ENCODE measurements at places on chromosomes 4 and X.
A peak's percentile ranks its signal among the peaks of the same experiment; 100 is the strongest.

- DNase-seq: no peak
Measured at GRCh38 chrX:53599781-53600396, 86.6 kb downstream of the HUWE1 start.

GRCh38 chr4:99817309-99817890 lies 773 bp downstream of the DAPP1 start:
- no peak for DNase-seq

DNA sequence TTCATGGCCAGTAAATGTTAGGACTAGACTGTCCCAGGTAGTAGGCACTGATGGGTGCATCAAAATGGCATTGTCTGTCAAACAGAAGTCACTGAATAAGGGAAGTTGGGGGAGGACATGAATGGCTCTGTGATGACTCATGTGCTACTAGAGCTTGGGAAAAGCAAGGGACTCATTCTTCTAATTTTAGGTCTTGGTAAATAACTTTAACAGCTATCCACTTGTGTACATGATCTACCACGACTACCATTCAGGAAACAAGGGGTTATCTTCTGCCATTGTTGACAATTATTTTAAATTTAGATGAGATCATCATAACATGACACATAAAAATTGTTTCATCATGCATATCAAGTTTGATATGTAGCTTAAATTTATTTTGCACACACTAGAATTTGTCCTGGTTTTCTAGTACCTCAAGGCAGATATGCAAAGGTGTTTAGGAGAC lies 6.3 kb downstream of the AREG start:
- no peak for DNase-seq

DNA sequence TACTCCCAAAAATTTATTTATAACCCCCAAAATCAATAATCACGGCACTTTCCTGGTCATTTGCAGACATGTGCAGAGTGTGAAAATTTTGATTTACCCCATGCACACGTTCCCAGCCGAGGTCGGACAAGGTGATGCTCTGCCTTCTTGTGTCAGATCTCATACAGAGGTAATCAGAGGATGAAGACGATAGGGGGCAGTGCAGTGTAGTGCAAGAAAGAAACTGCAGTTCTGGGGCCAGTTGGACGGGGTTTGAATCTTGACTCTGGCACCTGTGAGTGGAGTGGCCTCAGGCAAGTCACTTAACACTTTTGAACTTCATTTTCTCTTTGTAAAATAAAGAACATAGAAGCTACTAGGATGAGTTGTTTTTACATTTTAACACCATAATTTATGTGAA lies 88.4 kb downstream of the FRMPD3 start:
- DNase-seq: peak; percentile 3

DNA sequence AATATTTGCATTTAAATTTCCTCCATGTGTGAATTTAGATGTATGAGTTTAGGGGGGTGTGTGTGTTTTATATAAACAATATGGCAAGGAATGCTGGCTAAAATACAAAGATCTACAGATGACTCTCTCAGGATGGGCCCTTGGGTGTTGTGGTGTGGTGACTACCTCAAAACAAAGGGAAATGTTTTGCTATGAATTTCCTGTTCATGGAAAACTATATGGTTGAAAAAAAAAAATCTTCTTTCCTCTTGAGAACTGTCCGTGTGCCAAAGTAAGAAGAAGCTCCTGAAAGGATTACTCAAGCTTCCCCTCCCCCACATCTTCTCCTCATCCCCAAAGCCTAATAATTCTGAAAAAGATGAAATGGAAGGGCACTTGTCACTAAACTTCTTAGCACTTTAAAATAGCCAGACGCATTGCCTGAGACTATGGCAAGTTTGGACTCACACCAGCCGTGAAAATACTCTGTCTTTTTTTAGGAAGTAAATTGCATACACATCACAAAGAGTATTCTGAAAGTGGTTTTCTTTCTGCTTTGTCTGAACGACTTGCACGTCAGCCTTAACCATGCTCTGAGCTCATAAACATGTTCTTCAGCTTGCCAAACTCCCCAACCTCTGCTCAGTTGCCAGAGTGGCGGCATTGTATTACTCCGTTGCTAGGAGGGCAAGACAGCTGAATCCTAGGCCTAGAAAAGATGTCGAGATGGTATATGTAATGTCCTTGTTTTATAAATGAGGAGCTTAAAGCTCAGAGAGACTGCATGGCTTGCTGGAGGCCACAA lies 250.4 kb upstream of the JADE1 start:
- DNase-seq: no peak

GRCh38 chr4:8516996-8517550 lies 63.1 kb upstream of the GPR78 start:
- no peak for DNase-seq

DNA sequence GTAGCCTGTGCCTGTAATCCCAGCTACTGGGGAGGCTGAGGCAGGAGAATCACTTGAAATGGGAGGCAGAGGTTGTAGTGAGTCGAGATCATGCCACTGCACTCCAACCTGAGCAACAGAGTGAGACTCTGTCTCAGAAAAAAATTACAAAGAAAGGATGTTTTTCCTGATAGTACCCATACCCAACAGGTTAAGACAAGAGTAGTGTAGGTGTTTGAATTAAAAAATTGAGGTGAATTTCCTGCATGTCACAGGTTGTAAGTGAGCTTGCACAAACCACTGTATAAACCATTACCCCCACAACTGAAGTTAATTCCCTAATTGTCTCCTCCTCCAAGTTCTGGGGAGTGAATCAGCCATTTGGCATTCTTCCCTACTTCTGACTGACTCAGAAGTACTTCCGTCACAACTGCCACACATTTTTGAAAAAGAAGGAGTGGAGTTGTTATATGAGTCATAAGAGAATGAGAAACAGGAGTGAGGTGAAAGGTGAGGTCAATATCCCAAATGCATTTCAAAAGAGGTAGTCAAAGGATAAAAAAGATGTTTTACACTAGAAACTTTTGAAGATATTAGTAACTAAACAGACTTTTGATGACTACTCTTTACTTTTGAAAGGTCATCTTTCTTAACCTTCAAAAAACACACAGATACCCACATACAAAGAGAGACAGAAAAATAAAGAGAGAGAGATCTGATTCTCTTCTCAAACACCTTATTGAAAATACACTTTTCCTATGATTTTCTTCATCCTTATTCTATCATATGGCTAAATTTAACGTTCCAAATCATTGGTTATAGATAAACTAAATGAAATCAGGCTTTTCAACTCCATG lies 134.5 kb downstream of the BTC start:
- DNase-seq: no peak

DNA sequence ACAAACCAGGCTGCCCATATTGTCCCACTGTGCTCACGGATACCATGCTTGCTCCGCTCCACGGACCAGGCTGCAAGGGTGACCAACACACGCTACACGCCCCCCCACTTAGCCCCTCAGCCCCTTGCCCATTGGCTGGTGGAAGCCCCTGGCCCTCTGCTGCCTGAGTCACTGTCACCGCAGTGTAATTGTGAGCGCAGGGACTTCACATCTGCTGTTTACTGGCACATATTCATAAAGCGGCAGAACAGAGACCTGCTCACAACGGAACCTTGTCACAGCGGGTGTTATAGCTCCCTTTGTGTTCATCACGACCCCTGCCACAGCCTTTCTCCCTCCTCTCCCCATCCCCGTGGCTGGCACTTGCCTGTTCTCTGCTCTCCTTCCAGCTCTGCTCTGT lies 83.7 kb downstream of the PSAPL1 start:
- no peak for DNase-seq

GRCh38 chrX:136179133-136179532 lies 31.8 kb downstream of the FHL1 start:
- DNase-seq: no peak

GRCh38 chr4:14348506-14348905 lies 653.8 kb upstream of the CPEB2 start:
- DNase-seq: no peak

DNA sequence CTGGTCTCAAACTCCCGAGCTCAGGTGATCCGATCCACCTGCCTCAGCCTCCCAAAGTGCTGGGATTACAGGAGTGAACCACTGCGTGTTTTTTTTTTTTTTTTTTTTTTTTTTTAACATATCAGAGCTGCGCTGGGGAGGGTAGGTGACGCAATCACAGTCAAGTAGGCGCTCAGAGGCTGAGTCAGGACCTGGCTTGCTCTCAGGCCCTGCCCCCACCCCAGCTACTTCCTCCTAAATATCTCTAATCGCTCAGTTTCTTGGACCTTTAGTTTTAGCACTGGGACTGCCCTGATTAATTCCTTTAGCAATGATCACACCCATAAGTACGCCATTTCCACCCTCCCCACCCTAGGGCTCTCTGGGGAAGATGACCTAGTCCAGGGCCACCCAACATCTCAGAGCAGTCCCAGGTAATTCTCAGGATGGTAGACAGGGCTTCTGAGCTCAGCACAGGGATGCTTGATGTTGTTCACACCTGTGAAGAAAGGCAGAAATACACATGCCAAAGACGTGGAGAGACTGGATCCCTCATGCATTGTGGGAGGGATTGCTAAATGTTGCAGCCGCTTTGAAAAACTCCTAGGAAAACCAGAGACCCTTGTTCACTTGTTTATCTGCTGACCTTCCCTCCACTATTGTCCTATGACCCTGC lies 50.2 kb downstream of the DDX3X start:
- DNase-seq: peak; percentile 25

DNA sequence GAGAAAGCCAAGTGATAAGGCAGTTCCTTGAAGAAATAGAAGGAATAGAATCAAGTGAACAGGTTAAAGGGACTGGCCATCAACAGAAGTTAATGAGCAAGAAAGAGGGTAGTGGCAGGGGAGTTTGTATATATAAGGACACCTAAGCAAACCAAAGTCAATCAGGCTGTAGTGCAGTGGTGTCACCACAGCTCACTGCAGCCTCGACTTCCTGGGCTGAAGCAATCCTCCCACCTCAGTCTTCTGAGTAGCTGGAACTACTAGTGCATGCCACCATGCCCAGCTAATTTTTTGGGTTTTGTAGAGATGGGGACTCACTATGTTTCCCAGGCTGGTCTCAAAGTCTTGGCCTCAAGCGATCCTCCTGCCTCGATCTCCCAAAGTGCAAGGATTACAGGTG lies 15.9 kb downstream of the ACOT9 start:
- no peak for DNase-seq

DNA sequence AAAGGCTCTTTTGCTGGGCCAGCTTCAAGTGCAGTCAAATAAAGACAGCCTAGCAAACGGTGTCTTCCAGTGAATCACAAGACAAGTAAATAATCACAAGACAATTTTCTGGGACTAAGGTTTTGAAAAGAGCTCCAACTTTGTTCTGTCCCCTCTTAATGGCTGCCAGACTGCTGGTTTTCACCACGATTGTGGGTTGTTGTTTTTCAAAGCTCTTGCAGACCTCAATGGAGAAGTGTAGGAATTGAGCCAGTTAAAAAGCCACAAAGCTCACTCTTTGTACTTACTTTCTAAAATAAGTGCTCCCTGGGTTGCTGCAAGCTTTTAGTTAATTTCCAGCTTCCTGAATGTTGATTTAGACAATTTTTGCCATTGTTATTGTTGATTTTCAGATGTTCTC lies 405.8 kb upstream of the HTR2C start:
- no peak for DNase-seq

- no peak for DNase-seq
Measured at GRCh38 chrX:102745857-102746584, 25.5 kb downstream of the GPRASP3 start.

GRCh38 chr4:146661367-146661766 lies 22.7 kb downstream of the POU4F2 start:
- DNase-seq: no peak

- no peak for DNase-seq
Measured at GRCh38 chrX:66064261-66064660, 24.4 kb upstream of the VSIG4 start.

GRCh38 chr4:74758551-74759145 lies 35.7 kb downstream of the BTC start:
- no peak for DNase-seq

- DNase-seq: no peak
Measured at GRCh38 chrX:17713288-17713687, 24.0 kb upstream of the SCML1 start.

DNA sequence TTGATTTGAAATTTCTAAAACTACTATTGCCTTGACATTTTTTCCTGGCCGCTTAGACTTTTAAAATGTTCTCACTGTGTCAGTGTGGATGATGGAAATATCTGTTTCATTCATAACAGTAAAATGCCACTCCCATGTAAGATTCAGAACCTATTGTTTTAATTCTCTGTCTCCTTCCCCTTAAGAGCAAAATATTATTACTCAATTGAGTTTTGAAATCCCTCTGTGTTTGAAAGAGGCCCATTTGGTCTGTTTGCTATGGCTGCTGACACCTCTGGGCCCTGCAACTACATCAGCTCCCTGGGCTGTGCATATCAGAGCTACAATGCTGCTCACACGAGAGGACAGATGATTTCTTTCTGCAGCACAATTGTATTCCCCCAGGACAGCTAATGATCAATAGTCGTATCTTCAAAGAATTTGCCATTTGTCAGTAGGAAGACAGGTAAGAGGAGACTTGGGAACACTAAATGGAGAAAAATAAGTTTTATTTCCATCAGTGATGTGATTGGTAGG lies 388.0 kb upstream of the GALNT7 start:
- no peak for DNase-seq

DNA sequence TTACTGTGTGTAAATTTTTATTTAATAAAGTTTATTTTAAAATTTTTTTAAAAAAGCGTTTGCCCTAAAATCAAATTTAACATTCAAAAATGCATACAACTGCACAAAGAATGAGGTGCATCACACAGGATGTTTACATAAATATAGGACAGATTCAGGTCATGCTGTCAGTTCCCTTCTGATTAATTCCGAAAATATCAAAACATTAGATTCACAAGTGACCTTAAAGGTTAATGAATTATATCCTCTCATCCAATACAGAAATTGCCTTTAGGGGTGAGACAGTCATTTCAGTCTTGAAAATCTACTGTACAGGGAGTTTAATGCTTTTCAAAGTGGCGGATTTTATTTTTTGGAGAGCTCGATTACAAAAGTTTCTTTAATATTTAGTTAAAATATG lies 208.7 kb upstream of the FTHL17 start:
- DNase-seq: no peak

DNA sequence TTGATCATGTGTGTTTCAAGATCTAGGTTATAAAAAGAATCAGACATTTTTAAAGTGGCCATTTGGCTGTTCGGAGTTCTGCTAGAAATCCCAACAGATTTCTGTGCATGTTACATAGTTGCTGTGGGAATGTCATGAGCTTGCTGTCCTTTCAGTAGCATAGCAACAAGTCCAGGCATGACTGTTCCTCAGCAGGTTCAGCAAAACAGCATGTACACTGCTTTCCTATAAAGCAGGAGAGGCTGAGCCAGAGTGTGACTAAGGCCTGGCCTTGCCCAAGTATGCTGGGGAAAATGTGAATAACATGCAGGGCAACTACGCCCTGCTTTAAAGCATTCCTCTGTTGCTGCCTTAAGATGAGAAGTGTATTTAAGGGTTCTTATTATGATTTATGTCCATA lies 217.1 kb upstream of the SMIM31 start:
- no peak for DNase-seq

- DNase-seq: no peak
Measured at GRCh38 chr4:7967501-7968261, 28.0 kb upstream of the AFAP1 start.

Data from activated T-cell treated with anti-CD3 and anti-CD28 coated beads for 24 hours (primary cell).